Cardiac fibroblast (primary cell): ENCODE measurements at places on chromosomes 11 and 22.

DNA sequence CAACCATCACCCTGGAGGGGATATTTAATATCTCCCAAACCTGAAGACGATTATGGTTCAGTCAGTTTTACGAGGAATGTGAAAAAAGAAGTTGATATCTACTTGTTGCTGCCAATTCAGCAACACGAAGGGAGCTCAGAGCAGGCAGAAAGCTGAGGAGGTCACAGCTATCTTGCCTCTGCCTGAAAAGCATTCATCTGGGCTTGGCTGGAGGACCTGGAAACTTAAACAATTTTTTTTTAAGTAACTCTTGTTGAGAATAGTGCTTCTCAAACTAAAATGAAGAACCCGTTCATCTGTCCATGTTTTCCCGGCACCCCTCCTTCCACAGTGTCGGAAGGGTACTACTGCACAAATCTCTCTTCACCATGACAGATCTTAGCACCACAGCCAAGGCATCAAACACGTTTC lies 98.9 kb downstream of the MICAL3 start:
- DNase-seq = peak; percentile 52

DNA sequence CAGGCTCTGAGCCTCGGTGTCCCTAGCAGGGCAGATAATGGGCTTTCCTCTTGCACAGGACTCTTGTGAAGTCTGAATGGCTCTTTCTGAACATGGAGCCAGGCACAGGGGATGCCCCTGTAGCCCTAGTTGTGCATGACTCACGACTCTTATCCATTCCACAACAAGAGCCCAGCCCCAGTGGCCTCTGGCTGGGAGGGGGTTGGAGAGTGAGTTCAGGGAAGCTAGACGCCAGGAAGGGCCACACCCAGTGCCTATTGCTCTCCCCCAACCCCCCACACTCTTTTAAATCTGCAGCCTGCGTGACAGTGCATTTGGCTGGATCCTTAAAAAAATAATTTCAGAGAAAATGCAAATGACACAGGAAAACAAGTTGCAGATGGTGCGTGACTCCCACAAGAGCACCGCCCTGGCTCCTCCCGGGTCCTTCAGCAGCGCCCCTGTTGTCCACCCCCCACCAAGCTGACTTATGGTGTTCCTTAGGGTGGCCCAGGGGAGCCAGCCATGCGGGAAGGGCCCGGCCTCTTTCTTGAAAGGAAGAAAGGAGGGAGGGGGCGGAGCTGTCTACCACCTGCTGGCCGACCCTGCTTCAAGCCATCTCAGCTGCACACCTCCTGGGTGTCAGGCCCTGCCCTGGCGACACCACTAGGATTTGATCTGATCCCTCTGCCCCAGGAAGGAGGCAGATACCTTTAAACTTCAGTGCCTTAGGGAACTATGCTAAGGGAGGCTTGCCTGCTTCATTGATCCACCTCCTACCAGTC lies 74.7 kb downstream of the MN1 start:
- DNase-seq = peak; percentile 93

- no peak for DNase-seq
Measured at GRCh38 chr11:74957937-74958629, 9.0 kb downstream of the SPCS2 start.

GRCh38 chr22:30996462-30996861 lies 27.4 kb downstream of the TUG1 start:
- DNase-seq = no peak

GRCh38 chr11:19432370-19433061 lies 191.8 kb upstream of the E2F8 start:
- peak; percentile 90 for DNase-seq

- no peak for DNase-seq
Measured at GRCh38 chr11:77276271-77276670, 25.2 kb downstream of the GDPD4 start.
